ENCODE measurements at places on chromosomes 2 and 18. TPM values are rescaled to one million over a fixed set of nuclear protein-coding genes. Genes with fewer than 3 reads are reported as not detected.

DNA sequence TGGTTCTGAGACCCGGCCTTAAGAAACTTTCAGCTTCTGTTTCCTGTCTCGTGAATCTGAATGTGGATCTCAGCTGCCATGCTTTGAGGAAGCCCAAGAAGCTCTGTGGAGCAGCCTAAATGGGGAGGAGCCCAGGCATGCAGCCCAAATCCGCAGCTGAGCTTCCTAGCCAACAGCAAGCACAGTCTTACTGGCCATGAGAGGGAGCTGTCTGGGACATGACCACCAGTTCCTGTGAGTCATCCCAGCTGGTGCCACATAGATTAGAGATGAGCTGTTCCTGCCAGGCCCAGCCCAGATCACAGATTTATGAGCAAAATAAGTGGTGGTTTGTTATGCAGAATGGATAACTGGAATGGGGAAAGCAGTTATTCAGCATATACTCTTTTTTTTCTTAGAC is 224.4 kb upstream of the APCDD1 start:
- DNase-seq: no peak

- DNase-seq: no peak
Measured at GRCh38 chr2:155747531-155747930, 585.0 kb downstream of the NR4A2 start.

The SERPINB4 gene
- not detected for total RNA-seq

GRCh38 chr2:159074605-159075004 is 106.2 kb downstream of the TANC1 start:
- no peak for DNase-seq

DNA sequence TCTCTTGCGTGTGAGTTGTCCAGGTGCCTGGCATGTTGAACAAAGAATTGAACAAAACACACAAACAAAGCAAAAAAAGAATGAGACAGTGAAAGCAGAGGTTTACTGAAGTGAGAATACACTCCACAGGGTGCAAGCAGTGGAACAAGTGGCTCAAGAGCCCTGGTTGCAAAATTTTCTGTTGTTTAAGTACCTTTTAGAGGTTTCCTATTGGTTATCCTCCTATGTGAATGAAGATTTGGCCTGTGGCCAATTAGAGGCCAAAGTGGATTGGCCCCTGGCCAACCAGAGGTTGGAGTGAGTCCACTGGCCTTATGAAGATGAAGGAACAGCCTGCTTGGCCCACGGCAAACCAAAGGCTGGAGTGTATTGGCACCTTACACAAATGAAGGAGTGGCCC is 1188.5 kb upstream of the NRXN1 start:
- DNase-seq: peak; percentile 28

- DNase-seq: no peak
Measured at GRCh38 chr2:241279413-241279812, 36.1 kb downstream of the HDLBP start.

- DNase-seq: no peak
Measured at GRCh38 chr2:179240481-179241451, 23.9 kb downstream of the SESTD1 start.

DNA sequence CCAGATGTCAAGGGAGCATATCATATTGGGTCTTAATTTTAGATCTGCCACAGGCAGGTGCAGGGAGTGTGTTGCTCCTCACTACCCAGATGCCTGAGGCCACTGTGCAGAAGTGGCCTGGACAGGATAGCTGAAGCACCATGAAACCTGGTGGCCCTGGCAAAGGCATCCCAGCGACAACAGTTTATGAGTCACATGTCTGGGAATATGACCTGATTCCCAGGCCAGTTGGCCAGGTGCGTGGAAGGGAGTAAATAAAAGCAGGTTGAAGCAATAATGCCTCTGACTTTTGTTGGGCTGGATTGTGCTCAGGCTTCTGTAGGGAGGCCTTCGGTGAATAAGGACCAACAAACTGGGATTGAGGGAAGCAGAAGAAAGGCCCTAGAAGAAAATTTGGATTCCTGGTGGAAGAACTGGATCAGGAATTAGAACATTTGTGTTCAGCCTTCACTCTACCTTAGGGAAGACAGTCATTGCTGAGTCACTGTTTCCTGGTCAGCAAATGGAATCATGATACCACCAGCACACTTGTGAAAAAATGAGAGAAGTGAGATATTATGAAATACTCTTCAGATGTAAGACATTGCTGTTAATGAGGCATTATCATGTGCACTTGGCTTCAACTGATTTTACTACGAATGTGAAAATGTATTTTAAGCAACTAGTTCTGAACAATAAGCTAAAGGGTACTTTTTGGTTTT is 78.4 kb upstream of the ZNF516 start:
- no peak for DNase-seq

DNA sequence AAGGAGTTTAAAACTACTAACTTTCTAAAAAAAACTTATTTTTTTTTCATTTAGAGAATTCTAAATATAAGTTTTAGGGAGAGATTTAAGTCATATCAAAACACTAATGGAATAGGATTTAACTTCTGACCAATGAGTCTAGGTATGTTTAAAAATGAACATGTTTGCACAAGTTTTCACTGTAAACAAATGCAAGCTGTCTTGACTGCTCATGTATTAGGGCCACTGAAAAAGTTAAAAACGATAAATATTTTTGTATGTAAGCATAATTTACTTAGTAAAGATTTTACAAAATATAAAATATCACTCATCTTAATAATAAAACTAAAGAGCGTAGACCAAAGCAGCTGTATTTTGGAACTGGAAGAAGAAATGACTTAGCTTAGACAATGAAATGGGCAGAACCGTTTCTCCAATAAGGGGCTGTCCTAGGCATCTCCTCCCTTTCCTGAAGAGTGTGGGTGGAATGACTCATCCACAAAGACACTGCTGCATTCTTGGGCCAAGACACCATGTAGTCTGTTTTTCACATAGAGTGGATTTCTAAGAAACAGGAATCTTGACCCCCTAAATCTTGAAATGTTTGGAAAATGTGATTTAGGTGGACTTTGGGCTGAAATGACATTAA is 118.8 kb downstream of the MEP1B start:
- no peak for DNase-seq

- DNase-seq: no peak
Measured at GRCh38 chr2:169013628-169014026, 17.5 kb downstream of the ABCB11 start.

The ADD2 gene
- total RNA-seq: 0.41 TPM

DNA sequence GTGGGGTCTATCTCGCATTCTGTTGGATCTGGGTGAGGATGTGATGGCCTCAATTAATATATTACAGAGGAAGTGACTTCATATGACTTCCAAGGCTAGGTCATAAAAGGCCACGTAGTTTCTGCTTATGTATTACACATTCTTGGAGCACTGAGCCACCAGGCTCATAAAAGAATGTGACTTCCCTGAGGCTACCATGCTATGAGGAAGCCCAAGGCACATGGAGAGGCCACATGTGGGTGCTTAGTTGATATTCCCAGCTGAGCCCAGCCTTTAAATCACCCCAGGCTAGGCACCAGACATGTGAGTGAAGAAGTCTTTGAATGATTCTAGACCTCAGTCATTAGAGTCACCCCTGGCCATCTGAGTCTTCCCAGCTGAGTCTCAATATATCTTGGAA is 13.3 kb upstream of the REEP1 start:
- no peak for DNase-seq

- DNase-seq: no peak
Measured at GRCh38 chr18:32373995-32374394, 96.7 kb downstream of the GAREM1 start.

The PER2 gene
- 6.7 TPM for total RNA-seq

The LYG2 gene
- not detected for total RNA-seq

DNA sequence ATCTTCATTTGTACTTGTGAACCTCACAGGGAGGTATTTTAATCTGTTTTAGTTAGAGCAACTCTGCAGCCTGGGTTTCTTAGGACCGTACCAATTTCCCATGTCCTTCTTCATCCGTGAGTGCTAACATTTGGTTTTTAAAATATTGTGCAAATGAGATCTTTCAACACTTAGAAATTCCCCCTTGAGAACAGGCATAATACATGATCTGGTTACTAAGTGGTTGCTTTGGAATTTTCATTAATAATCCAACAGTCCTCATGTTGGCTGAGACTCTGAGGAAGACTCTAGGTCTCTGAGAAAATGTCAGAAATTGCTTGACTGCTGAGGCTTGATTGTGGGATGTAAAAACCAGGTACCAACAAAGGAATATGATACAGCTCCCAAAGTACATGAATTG is 125.6 kb upstream of the CDCA7 start:
- no peak for DNase-seq

GRCh38 chr2:9110893-9111569 is 95.6 kb upstream of the ASAP2 start:
- no peak for DNase-seq

DNA sequence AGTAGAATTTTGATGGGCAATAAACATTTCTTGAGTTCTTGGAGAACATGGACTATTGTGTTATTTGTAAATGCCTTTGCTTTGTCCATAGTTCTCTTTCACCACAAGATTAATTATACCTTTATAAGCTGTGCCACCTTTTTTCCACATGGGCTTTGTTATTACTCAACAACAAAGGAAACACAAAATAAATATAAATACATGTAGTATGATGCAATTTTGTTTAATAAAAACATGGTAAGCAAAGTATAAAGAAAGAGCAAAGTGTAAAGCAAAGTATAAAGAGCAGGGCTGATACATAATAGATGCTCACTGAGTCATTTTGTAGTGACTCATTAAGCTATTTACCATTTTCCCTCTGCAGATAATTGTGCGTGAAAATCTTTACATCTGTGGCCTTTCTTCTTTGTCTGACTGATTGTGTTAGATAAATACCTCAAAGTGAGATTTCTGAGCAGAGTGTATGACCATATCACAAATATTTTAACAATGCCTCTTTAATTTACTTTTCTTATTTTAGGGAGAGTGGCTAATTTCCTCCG is 80.9 kb downstream of the CERS6 start:
- no peak for DNase-seq

GRCh38 chr2:96554293-96555145 is 18.0 kb downstream of the ARID5A start:
- DNase-seq: peak; percentile 86

- DNase-seq: no peak
Measured at GRCh38 chr18:69628774-69629359, 228.2 kb downstream of the DOK6 start.

DNA sequence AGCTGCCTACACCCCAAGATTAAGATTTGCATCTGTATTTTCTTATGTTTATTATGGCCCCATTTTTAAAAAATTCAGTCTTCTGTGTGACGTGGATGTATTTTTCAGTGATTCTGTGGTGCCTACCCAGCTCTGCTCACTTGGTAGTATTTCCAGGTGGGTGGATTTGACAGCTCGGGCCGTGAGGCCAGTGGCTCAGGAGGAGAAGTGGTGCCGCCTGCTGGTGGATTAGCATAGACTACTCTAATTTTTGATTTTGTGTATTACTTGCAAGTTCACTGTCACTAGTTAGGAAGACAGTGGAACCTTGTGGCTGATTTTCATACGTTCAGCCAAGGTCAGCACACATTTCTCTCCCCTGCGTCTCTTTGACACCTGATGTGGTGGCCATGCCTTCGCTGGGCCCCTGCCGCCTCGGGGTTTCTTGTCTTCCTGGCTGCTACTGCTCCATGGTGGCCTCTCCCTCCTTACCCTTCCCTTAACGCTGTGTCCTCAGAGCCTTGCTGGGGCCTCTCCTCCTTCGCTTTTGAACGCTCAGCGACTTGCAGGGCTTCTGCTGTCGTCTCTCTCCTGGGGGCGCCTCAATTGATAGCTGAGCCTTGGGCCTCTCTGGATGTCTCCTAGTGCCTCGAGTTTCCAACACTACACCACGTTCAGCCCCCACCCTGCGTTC is 89.4 kb downstream of the DGKD start:
- DNase-seq: peak; percentile 79

- no peak for DNase-seq
Measured at GRCh38 chr2:31207790-31208189, 9.5 kb downstream of the CAPN14 start.

GRCh38 chr18:72194072-72194471 is 350.1 kb downstream of the CBLN2 start:
- no peak for DNase-seq

DNA sequence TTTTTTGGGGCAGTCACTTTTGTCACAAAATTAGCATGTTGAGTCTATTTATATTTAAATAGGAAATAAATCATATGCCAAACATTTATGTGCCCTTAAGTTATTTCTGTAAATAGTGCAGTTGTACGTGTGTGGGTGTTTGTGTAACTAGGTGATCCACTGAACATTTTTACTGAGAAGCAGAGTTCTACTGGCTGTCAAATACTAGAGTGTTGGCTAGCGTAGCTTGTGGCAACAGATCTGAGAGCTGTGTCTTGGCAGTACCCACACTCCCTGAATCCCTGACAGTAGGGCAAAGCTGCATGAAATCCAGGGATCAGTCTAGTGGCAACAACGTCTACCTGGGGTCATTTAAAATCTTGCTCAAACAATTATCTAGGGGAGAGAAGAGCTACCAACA is 273.1 kb upstream of the SLC8A1 start:
- DNase-seq: no peak

DNA sequence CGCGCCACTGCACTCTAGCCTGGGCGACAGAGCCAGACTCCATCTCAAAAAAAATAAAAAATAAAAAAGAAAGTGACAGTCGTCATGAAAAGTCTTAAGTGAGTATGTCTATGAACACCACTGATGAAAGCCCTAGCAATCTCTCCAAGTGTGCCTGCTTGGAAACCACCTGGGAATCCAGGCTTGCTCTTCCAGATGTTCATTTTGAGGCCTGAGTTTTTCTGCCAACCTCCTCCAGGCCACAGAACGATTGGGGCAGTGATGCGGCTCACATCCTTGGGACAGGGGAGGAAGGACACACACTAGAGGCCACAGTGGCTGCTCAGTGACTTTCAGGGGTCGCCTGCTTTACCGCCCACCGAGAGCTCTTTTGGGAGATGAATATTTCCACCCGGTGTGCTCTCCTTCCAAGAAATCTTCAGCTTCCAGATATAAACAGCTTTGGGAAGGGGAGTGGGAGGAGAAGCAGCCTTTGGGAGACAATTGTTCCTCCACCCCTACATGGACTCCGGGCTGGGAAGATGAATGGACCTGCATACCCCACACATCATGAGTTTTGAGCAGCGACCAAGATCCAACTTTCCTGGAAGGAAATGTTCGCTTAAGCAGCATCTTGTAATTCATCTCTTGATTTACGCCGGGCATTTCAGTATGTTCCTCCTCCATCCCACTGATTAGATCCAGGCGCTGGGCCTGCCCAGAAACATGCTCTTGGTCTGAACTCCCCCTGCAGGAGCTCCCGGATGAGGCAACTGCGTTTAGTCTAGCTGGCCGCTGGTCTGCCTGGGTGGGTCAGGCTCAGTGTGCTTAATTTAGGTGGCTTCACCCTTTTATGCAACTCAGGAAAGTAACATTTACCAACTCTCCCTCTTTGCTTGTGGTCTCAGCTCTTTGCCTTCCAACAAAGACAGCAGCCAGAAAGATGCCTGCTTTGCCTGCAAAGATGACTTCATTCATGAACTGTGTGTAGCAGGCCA is 6.2 kb upstream of the ARMC9 start:
- peak; percentile 92 for DNase-seq

DNA sequence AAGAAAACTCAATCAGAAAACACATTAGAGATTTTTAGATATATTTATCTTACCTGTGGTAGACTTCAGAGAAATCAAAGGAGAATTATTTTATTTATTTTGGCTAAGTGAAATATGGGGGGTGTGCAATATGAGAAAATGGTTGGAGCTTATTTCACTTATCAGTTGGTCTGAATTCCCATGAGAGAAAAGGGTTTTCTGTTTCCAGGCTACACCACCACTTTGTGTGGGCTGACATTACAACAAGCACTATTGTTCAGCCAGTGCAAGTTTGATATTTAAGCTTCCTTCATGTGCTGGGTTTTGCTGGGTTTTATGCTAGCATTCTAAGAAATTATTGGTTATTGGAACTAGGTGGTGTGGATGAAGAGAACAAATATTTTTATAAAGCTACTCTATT is 33.5 kb downstream of the RMND5A start:
- no peak for DNase-seq

The UGT1A5 gene
- total RNA-seq: not detected
